NCI-H748 treated with DMSO at 0.1 percent for 48 hours (cell line): ENCODE measurements at places on chromosomes 7 and 10.
A peak's percentile ranks its signal among the peaks of the same experiment; 100 is the strongest.

- no peak for DNase-seq
Measured at GRCh38 chr10:129727495-129727894, 236.6 kb downstream of the EBF3 start.

DNA sequence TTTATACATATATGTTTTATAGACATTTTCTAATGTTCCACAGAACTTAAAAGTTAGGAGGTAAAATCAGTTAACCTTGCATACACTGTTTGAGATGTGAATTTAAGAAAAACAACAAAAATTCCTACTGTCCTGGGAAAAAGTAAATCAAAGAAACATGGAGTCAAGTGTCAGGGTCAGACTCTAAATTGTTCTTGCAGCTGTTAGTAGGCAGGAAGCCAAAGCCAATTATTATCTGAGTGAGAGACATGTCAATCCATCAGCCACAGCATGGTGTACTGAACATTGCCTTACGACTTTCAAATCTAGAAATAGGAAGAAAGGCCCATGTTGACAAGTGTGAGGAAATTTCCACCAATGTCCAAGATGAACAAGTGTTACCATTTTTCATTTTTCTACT lies 461.2 kb upstream of the MBL2 start:
- DNase-seq, result peak; percentile 32

- DNase-seq, result no peak
Measured at GRCh38 chr7:110050785-110051184, 1040.1 kb upstream of the LRRN3 start.

DNA sequence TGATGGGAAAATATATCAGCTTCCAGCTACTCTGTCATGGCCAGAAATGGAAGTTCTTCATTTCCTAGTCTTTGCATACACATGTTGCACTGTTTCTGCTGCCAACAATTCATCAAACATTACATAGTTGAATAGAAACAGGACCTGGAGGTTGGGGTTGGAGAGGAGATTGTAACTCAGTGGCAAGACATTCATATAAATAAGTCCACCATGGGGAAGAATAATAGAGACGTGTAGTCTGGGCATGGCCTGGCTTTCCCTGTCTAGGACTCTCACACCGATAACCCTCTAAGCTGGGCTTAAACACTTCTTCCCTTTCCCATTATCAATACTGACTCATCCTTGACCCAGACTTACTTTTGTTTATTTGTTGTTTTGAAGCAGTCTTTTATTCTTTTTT lies 155.7 kb downstream of the PLPP4 start:
- no peak for DNase-seq

DNA sequence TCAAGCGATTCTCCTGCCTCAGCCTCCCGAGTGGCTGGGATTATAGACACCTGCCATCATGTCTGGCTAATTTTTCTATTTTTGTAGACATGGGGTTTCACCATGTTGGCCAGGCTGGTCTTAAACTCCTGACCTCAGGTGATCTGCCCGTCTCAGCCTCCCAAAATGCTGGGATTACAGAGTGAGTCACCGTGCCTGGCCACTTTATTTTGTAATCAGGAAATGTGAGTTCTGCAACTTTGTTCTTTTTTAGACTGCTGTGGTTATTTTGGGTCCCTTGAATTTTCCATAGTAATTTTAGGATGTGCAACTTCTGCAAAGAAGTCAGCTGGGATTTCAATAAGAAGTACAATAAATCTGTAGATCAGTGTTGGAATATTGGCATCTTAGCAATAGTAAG lies 96.8 kb downstream of the CYTH3 start:
- no peak for DNase-seq

GRCh38 chr10:110649347-110650264 lies 5.5 kb downstream of the RBM20 start:
- DNase-seq, result no peak

DNA sequence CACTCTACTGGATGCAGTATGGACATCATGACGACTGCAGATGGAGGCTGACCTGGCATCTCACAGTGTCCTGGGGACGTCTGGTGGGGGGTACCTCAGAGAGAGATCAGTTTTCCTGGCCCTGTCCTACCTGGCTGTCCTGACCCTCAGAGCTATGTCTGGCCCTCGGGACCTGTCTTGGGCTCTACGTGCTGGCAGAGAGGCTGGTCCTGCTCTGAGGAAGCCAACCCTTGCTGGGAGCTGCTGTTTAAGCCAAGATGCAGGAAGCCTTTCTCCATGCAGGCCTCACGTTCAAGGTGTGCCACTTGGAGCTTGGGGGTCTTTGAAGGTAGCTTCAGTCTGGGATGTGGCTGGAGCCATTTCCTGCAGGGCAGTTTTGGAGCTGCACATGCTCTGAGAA lies 42.1 kb upstream of the CXCL12 start:
- DNase-seq, result no peak

DNA sequence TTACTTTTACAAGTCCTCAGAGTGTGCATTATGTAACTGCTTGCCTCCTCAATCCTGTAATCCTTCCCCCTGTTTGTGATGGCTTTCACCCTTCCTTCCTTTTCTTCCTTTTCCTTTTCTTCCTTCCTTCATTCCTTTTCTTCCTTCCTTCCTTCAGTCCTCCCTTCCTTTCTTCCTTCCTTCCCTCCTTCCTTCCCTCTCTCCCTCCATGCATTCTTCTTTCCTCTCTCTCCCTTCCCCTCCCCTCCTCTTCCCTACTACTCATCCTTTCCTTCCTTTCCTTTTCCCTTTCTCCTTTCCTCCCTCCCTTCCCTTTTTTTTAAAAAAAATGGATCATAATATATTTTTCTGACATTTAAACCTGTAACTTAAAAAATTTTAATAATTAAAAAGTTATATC lies 22.2 kb upstream of the ABCA13 start:
- DNase-seq, result no peak

DNA sequence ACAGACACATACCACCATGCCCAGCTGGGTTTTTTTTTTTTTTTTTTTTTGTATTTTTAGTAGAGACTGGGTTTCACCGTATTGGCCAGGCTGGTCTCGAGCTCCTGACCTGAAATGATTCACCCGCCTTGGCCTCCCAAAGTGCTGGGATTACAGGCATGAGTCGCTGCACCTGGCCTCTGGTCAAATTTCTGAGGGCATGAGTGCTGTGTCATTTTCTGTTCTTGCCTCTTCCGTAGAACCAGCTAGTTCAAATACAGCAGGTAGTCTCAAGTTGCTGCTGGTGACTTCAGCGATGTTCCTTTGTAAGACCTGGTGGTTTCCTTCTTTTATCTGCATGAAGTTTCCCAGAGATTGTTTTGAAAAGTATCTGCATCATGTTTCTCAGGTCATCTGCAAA lies 134.8 kb upstream of the SHH start:
- no peak for DNase-seq

DNA sequence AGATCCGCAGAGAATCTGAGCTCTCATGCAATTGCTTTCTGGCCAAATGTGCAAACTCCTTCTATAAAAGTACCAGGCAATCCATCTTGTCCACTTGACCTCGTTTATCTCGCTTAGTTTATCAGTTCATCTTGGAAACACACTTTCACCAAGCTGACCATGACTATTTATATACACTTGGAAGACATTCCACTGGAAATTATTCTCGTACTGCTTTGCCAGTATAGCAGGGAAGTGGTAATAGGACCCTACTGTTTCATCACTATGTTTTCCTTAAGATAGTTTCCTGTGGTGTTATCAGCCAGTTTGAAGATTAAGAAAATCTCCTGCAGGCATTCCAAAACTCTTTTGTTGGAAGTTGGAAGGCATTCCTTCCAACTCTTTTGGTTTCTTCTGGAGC lies 115.3 kb upstream of the FAM171A1 start:
- DNase-seq, result no peak

GRCh38 chr7:80279760-80280159 lies 145.1 kb downstream of the GNAI1 start:
- DNase-seq, result no peak

DNA sequence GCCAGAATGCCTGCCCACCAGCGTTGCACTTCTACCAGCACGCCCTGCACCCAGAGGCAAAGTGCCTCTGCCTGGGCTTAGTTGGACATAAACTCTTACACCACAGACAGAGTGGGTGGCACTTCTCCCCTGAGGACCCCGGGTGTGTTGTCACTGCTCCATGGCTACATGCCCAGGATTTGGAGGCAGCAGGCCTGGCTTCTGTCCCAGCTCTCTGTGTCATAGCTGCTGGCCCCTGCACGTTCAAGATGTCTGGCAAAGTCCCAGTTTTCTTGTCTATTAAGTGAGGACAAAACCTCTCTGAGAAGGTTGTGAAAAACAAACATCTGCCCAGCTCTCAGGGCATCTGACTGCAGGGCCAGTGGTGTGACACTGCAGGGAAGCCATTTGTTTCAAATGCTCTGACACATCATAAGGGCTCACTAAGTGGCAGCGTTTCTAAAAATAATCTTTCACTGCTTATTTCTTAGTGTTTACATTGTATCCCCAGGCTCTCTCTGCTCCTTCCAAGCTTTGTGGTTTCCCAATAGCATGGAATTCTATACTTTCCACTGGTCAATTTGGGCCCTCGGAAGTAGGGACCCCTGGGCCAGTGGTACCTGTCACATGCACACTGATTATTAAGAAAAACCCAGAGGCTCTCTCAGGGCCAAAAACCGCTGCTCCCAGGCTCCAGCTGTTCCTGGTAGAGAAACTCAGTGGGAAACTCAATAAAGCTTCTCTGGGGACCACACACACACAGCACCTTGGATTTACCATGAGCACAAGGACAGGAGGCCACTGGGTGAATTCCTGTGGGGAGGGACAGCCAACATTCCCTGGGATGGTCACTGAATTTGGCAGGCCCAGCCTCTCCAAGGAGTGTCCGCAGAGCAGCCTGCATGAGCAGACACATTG lies 86.2 kb upstream of the ANLN start:
- no peak for DNase-seq

- no peak for DNase-seq
Measured at GRCh38 chr10:84525120-84525806, 196.9 kb downstream of the CCSER2 start.
